Natural killer cell treated with Interleukin-12 subunit alpha and Interleukin-12 subunit beta and Interleukin-15 and Interleukin-18, amount 100 ng/mL, for 72 hours (primary cell): ENCODE measurements at places on chromosomes 1 and 21.

GRCh38 chr1:111045033-111045722 lies 81.5 kb upstream of the LRIF1 start:
- no peak overlapping the region for H3K4me3 ChIP-seq
- no peaks in the 10 kb centered on the region for H3K4me1 ChIP-seq
- peaks cover 26% of the 10 kb centered on the region for H3K27me3 ChIP-seq

- H3K27me3 ChIP-seq: peaks cover 11% of the 10 kb centered on the region
- peaks cover 31% of the 10 kb centered on the region for H3K4me1 ChIP-seq
- peak overlapping the region; percentile 81 for H3K4me3 ChIP-seq
- no peaks in the 10 kb centered on the region for H3K36me3 ChIP-seq
Observed at GRCh38 chr21:42683371-42684108, 30.1 kb downstream of the PDE9A start.

- no peaks in the 10 kb centered on the region for H3K27me3 ChIP-seq
- no peak overlapping the region for H3K27ac ChIP-seq
- DNase-seq: no peak
- H3K36me3 ChIP-seq: no peaks in the 10 kb centered on the region
Observed at GRCh38 chr1:217747156-217747769, 116.1 kb downstream of the SPATA17 start.

GRCh38 chr1:61659061-61659460 lies 65.9 kb downstream of the TM2D1 start:
- no peaks in the 10 kb centered on the region for H3K36me3 ChIP-seq
- H3K4me1 ChIP-seq: no peaks in the 10 kb centered on the region
- H3K27me3 ChIP-seq: peaks cover 6% of the 10 kb centered on the region
- DNase-seq: no peak
- H3K4me3 ChIP-seq: no peak overlapping the region

- H3K27me3 ChIP-seq: no peaks in the 10 kb centered on the region
Observed at GRCh38 chr1:59232216-59232615, 64.7 kb upstream of the FGGY start.

- H3K4me1 ChIP-seq: peaks cover 6% of the 10 kb centered on the region
- no peak for DNase-seq
- H3K36me3 ChIP-seq: no peaks in the 10 kb centered on the region
- H3K27ac ChIP-seq: no peak overlapping the region
- no peak overlapping the region for H3K4me3 ChIP-seq
- peaks cover 30% of the 10 kb centered on the region for H3K27me3 ChIP-seq
Observed at GRCh38 chr1:17122521-17123164, 3.4 kb upstream of the PADI2 start.

GRCh38 chr1:32765570-32766327 lies 51.4 kb downstream of the YARS1 start:
- no peaks in the 10 kb centered on the region for H3K4me1 ChIP-seq
- no peak overlapping the region for H3K27ac ChIP-seq
- H3K36me3 ChIP-seq: no peaks in the 10 kb centered on the region

- no peak for DNase-seq
- H3K27me3 ChIP-seq: peaks cover 10% of the 10 kb centered on the region
- H3K4me1 ChIP-seq: no peaks in the 10 kb centered on the region
- no peak overlapping the region for H3K4me3 ChIP-seq
Observed at GRCh38 chr1:92768915-92769314, 16.0 kb downstream of the EVI5 start.

DNA sequence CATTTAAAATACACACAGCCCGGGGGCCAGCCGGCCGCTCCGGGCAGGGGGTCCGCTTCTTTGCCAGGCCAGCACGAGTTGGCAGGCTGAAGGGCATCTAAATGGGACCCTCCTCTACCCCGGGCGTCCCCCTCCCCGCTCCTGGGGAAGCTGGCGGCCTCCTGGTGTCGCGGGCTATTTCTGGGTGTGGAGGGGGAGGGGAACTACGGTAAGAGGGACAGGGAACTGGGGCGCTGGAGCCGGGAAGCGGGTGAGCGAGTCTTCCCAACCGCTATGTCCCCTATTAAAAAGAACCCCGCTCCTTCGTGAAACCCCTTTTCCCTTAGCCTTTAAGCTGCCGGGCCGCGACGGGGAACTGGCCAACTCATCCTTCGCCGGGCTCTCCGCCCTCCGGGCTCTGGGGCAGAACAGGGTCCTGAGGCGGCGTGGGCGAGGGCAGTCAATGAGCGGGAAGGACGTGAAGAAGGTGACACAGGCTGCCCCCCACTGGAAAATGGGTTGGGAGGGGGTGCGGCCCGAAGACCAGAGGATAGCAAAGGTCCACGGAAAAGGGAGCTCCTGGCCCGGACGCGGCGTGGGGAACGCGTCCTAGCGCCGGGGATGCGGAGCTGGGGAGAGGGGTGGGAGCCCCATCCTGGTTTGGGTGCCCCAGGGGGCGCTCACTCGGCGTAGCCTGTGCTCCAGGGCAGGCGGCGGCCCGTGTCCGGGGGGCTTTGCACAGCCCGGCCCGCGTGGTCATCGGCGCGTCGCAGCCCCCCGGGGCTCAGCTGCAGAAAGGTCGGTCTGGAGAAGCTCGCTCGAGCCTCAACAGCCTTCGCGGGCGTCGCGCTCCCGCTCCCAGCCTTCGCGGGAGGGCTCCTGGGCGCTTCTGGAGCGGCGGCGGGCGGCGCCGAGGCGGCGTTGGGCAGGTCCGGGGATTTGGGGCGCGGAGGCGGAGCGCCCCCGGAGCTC lies 544 bp downstream of the PPM1J start:
- no peaks in the 10 kb centered on the region for H3K36me3 ChIP-seq
- peak; percentile 62 for DNase-seq
- peaks cover 9% of the 10 kb centered on the region for H3K27me3 ChIP-seq
- peaks cover 29% of the 10 kb centered on the region for H3K4me1 ChIP-seq

- peaks cover 27% of the 10 kb centered on the region for H3K4me1 ChIP-seq
- peak overlapping the region; percentile 68 for H3K4me3 ChIP-seq
- peak overlapping the region; percentile 8 for H3K27ac ChIP-seq
- DNase-seq: no peak
- H3K27me3 ChIP-seq: no peaks in the 10 kb centered on the region
- H3K36me3 ChIP-seq: no peaks in the 10 kb centered on the region
Observed at GRCh38 chr1:230270559-230271281, 155.4 kb downstream of the PGBD5 start.

DNA sequence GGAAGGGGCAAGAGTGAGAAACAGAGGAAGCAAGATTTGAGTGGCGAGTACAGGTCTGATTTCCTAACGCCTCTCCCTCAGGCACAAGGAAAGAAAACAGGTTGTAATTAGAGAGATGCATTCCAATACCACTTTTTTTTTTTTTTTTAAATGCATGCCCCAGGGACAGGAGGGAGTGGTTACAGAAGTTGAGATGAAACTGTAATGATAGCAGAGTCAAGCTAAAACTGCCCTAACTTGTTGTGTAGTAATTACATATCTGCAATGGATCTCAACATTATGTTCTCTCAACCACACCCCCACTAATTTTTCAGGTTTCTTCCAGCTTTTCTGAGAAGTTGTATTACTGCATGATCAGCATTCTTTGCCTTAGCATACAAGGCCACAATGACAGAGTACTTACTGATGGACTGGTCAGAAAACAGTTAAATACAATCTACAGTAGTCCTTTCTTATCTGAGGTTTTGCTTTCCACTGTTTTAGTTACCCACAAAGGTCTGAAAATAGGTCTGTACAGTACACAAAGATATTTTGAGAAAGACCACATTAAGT lies 5.5 kb downstream of the ETV3 start:
- H3K36me3 ChIP-seq: peaks cover 57% of the 10 kb centered on the region
- H3K27ac ChIP-seq: peak overlapping the region; percentile 96
- peaks cover 57% of the 10 kb centered on the region for H3K4me1 ChIP-seq
- peak overlapping the region; percentile 97 for H3K4me3 ChIP-seq
- H3K27me3 ChIP-seq: no peaks in the 10 kb centered on the region

GRCh38 chr1:56868761-56869160 lies 14.2 kb downstream of the C8A start:
- DNase-seq: no peak
- H3K27me3 ChIP-seq: peaks cover 14% of the 10 kb centered on the region
- H3K27ac ChIP-seq: no peak overlapping the region
- no peaks in the 10 kb centered on the region for H3K4me1 ChIP-seq
- peaks cover 5% of the 10 kb centered on the region for H3K36me3 ChIP-seq
- no peak overlapping the region for H3K4me3 ChIP-seq

- no peaks in the 10 kb centered on the region for H3K27me3 ChIP-seq
- peak; percentile 64 for DNase-seq
- no peak overlapping the region for H3K4me3 ChIP-seq
- H3K27ac ChIP-seq: peak overlapping the region; percentile 52
- H3K36me3 ChIP-seq: no peaks in the 10 kb centered on the region
Observed at GRCh38 chr1:159071970-159072582, 4.5 kb downstream of the AIM2 start.

DNA sequence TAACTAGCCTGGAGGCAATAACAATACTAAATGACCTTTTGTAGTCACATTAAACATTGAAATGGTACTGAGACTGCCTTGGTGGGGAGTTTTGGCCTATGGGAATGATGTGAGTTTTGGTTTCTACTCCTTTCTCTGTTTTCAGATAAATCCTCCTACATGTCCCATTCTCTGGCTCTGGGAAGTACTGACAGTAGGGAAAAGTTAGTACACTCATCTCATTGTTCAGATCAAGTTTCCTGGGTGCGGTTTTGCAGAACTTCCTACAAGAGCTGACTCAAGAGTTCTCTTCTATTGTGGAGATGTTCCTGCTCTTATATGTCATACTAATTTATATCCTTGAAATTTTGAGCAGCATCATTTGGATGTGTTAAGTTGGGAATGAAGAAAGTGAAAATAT lies 74.2 kb upstream of the MACF1 start:
- peaks cover 8% of the 10 kb centered on the region for H3K4me1 ChIP-seq
- no peaks in the 10 kb centered on the region for H3K36me3 ChIP-seq
- no peak overlapping the region for H3K27ac ChIP-seq
- no peak overlapping the region for H3K4me3 ChIP-seq
- no peaks in the 10 kb centered on the region for H3K27me3 ChIP-seq
- no peak for DNase-seq

DNA sequence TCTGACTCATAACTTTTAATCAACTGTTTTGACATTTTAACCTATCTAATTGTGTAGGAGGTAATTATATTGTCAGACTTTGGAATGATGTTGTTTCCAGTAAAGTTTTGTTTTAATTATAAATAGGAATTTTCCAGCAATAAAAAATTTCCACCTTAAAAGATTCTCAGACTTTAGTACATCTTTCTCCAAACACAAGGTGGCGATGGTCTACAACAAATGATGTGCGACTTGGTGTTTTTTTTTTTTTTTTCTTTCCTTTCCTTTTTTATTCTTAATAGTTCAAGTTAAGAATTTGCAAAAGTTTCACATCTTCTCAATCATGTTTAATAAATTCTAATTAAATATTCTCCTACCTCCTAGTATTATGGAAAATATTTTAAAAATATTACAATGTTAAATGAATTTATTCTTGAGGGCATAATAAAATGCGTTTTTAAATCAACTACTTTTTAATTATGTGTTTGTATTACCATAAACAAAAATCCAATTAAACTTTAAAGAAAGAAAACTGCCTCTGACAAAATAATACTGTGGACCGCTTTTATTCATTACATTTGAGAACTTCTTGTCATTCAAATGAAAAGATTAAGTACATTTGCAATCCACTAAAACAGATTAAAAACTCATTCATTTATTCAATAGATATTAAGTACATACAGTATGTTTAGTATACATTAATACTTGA lies 4.4 kb upstream of the ADAMTS1 start:
- no peak for DNase-seq
- H3K36me3 ChIP-seq: no peaks in the 10 kb centered on the region
- no peak overlapping the region for H3K4me3 ChIP-seq
- H3K27me3 ChIP-seq: peaks cover 14% of the 10 kb centered on the region
- H3K27ac ChIP-seq: no peak overlapping the region

DNA sequence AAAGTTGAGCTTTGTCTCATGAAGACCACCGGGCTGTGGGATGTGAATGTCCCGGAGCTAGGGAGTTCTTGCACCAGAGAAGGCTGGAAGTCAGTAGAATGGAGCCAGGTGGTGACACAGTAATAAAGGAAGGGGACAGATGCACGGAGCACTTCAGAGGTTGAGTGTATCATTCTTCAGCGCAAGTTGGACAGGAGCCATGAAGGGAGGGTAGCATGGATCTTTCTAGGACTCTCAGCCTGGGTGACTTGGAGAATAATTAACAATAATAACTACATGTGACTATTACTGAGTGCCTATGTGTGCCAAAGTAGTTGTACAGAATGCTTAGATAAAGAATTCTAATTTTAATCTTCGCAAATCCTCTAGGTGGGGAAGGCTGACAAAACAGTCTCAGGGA lies 258.7 kb upstream of the AJAP1 start:
- no peaks in the 10 kb centered on the region for H3K4me1 ChIP-seq
- H3K4me3 ChIP-seq: no peak overlapping the region
- no peaks in the 10 kb centered on the region for H3K36me3 ChIP-seq
- no peak for DNase-seq

DNA sequence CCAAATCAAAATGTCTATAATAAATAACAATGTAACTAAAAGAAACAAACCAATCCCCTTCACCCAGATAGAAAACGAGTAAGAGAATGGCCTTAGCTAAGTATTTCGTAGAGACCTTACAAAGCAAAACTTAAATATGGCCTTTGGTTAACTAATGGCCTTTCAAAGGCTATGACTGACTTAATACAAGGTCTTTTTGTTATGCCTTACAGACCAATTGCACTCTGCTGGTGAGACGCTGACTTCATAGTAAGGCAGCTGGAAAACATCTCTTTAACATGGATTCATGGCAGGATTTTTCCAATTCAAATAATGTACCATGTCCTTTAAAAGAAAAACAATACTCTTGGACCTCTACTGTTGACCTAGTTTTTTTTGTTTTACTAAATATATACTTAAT lies 15.8 kb upstream of the TBCE start:
- no peak overlapping the region for H3K27ac ChIP-seq
- no peaks in the 10 kb centered on the region for H3K4me1 ChIP-seq
- H3K27me3 ChIP-seq: no peaks in the 10 kb centered on the region
- no peak overlapping the region for H3K4me3 ChIP-seq

GRCh38 chr1:154425172-154425571 lies 20.0 kb downstream of the IL6R start:
- no peak overlapping the region for H3K4me3 ChIP-seq
- H3K27ac ChIP-seq: no peak overlapping the region
- no peaks in the 10 kb centered on the region for H3K36me3 ChIP-seq
- peaks cover 7% of the 10 kb centered on the region for H3K27me3 ChIP-seq

GRCh38 chr1:203289281-203289981 lies 15.9 kb upstream of the BTG2 start:
- peak overlapping the region; percentile 98 for H3K27ac ChIP-seq
- peaks cover 69% of the 10 kb centered on the region for H3K4me1 ChIP-seq
- H3K27me3 ChIP-seq: no peaks in the 10 kb centered on the region
- H3K36me3 ChIP-seq: no peaks in the 10 kb centered on the region
- peak; percentile 97 for DNase-seq

- H3K4me3 ChIP-seq: no peak overlapping the region
- no peaks in the 10 kb centered on the region for H3K4me1 ChIP-seq
- no peak for DNase-seq
- no peaks in the 10 kb centered on the region for H3K36me3 ChIP-seq
Observed at GRCh38 chr1:63152572-63152971, 169.8 kb upstream of the FOXD3 start.

DNA sequence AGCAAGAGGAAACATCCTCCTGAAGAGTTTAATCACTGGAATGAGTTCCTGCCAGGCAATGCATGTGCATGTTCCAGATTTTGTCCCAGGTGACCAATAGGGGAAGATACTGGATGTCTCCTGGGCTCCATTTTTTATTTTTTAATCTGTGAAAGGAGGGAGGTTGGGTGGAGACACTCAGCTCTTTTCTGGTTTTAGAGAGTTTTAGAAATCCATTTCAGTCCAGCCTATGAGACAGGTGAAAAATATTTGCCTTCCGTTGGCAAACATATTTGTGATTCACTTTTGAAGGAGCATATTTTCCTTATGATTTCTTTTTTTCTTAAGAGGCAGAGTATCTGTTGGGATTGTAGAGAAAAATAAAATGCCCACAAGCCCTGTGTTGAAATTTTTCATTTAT lies 70.7 kb downstream of the ABCA4 start:
- H3K27ac ChIP-seq: no peak overlapping the region
- H3K4me3 ChIP-seq: no peak overlapping the region
- peaks cover 9% of the 10 kb centered on the region for H3K27me3 ChIP-seq
- no peaks in the 10 kb centered on the region for H3K4me1 ChIP-seq
- no peaks in the 10 kb centered on the region for H3K36me3 ChIP-seq
